Left lung (tissue), 14 donors: ENCODE measurements at places on chromosomes 2 and 18. TPM values are rescaled to one million over a fixed set of nuclear protein-coding genes. Genes with fewer than 3 reads are reported as not detected.
A peak's percentile ranks its signal among the peaks of the same experiment; 100 is the strongest.

TBC1D8 gene
- 22.1 TPM for total RNA-seq

HAAO gene
- 6.2 TPM for total RNA-seq

TMEM214 gene
- 84.6 TPM for total RNA-seq

KCNG2 gene
- 1.1 TPM for total RNA-seq

ACTG2 gene
- 156 TPM for total RNA-seq

COPS7B gene
- 26.0 TPM for total RNA-seq

EML6 gene
- 0.73 TPM for total RNA-seq

UPP2 gene
- total RNA-seq: not detected

GRCh38 chr2:181065458-181065857, 85.1 kb downstream of the UBE2E3 start:
- no peak overlapping the region for H3K27ac ChIP-seq
- H3K36me3 ChIP-seq: no peaks in the 10 kb centered on the region
- no peak for DNase-seq
- no peaks in the 10 kb centered on the region for H3K4me1 ChIP-seq
- no peak overlapping the region for H3K4me3 ChIP-seq

- H3K4me3 ChIP-seq: no peak overlapping the region
- no peak overlapping the region for H3K27ac ChIP-seq
- H3K36me3 ChIP-seq: no peaks in the 10 kb centered on the region
- H3K27me3 ChIP-seq: peaks cover 13% of the 10 kb centered on the region
These were observed 6.8 kb upstream of the GREB1 start for GRCh38 chr2:11527001-11527400.

GRCh38 chr18:10748641-10749040, 222.8 kb downstream of the NAPG start:
- no peak overlapping the region for H3K4me3 ChIP-seq
- no peak overlapping the region for H3K27ac ChIP-seq
- H3K27me3 ChIP-seq: peaks cover 7% of the 10 kb centered on the region

DNA sequence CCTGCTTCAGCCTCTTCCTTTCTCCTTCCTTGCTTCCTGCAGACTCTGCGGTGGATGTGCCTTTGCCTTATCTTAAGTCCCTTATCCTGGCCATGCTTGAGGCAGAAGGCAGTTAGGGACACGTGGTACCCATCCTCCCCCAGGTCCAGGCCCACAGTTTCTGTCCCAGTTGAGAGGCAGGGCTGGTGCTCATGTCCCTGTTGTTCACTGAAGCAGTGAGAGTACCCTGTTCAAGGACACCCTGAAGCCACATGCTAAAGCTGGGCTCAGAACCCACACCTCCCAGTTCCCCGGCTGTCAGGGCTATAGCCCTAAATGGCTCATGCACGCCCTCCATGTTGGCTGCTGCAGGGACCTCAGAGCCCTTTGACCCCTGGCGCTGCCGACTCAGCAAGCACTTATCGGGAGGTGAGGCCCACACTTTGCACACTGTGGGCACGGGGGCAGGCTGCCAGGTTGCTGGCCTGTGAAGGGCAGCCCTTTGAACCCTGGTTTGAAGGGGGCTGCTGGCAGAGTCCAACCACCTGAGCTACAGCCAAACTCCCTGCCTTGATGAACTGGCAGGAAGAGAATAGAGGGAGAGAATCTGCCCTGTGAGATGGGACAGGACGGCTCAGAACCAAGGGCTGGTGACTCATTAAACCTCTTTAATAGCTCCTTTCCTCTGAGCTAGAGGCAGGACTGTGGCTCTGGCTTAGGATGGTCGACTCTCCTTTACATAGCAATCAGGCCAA, 6.3 kb downstream of the KHK start:
- H3K27me3 ChIP-seq: no peaks in the 10 kb centered on the region
- no peak overlapping the region for H3K27ac ChIP-seq
- no peaks in the 10 kb centered on the region for H3K36me3 ChIP-seq

- no peak overlapping the region for H3K4me3 ChIP-seq
- no peaks in the 10 kb centered on the region for H3K4me1 ChIP-seq
- H3K36me3 ChIP-seq: no peaks in the 10 kb centered on the region
- H3K27ac ChIP-seq: no peak overlapping the region
These were observed 100.8 kb downstream of the EPC2 start for GRCh38 chr2:148745151-148745851.

- no peak overlapping the region for H3K27ac ChIP-seq
- no peaks in the 10 kb centered on the region for H3K27me3 ChIP-seq
- no peak for DNase-seq
- H3K4me3 ChIP-seq: no peak overlapping the region
- peaks cover 10% of the 10 kb centered on the region for H3K4me1 ChIP-seq
These were observed 40.7 kb downstream of the TMEM163 start for GRCh38 chr2:134677856-134678756.

GRCh38 chr2:240956171-240956934, 42.1 kb upstream of the SNED1 start:
- H3K36me3 ChIP-seq: no peaks in the 10 kb centered on the region
- peaks cover 13% of the 10 kb centered on the region for H3K27me3 ChIP-seq
- H3K27ac ChIP-seq: no peak overlapping the region
- H3K4me3 ChIP-seq: no peak overlapping the region
- peak; percentile 65 for DNase-seq

GRCh38 chr18:60469387-60470100, 97.0 kb upstream of the MC4R start:
- no peak overlapping the region for H3K27ac ChIP-seq
- DNase-seq: peak; percentile 13
- H3K36me3 ChIP-seq: no peaks in the 10 kb centered on the region
- no peak overlapping the region for H3K4me3 ChIP-seq

GRCh38 chr2:203583701-203584100, 48.6 kb upstream of the RAPH1 start:
- peaks cover 26% of the 10 kb centered on the region for H3K4me1 ChIP-seq
- peak overlapping the region; percentile 2 for H3K27ac ChIP-seq
- no peak for DNase-seq
- no peaks in the 10 kb centered on the region for H3K36me3 ChIP-seq

- H3K27ac ChIP-seq: peak overlapping the region; percentile 96
- DNase-seq: no peak
- peaks cover 18% of the 10 kb centered on the region for H3K4me1 ChIP-seq
- H3K4me3 ChIP-seq: peak overlapping the region; percentile 94
These were observed 922 bp downstream of the HS1BP3 start for GRCh38 chr2:20649976-20650375.

DNA sequence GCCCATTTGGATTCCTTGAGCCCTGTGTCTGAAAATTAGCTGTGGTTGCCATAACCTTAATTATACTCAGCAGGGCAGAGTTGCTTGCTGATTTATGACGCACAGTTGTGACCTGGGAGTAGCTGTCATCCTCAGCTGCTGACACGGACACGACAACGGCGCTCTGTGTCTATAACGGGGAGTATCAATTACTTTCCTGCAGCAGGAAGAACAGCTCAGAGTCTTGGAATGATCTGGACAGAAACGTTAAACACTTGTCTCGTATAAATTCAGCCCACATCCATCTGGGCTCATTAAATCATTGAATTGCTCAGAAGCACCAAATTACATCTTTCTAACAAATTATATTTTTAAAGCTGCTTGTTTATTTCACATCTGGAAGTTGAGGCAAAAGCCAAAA, 116.3 kb downstream of the SEPTIN10 start:
- H3K4me3 ChIP-seq: no peak overlapping the region
- no peak overlapping the region for H3K27ac ChIP-seq
- H3K27me3 ChIP-seq: no peaks in the 10 kb centered on the region
- no peak for DNase-seq
- peaks cover 15% of the 10 kb centered on the region for H3K4me1 ChIP-seq
- no peaks in the 10 kb centered on the region for H3K36me3 ChIP-seq

DNA sequence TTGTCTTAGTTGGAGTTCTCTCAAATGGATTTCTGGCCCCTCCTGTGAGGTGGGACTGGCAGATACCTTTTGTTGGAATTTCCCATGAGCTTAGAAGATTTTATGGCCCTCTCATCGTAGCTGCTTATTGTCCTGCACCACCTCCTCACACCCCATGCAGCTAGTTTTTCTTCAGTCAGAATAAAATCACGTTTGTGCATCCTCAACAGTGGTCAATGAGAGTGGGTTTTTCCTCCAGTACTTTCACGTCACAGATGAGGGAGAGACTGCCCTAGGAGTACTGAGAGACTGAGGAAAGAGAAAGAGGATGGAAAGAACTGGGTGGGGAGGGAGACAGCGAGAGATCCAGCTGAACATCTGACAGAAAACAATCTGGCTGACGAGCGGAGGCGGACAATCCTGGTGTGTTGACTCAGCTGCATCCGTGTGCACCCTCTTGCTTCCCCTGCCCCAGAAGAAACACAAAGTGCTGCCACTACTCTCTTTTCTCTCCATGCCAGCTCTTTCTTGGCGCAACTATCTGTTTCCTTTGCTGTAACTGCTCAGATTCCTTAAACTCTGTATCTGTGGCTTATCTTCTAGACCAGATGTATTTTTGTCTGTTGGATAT, 7.4 kb downstream of the RAPGEF4 start:
- peaks cover 18% of the 10 kb centered on the region for H3K27me3 ChIP-seq
- H3K36me3 ChIP-seq: no peaks in the 10 kb centered on the region
- H3K4me3 ChIP-seq: no peak overlapping the region
- H3K27ac ChIP-seq: no peak overlapping the region

GRCh38 chr2:173968551-173968950, 3.4 kb upstream of the SP3 start:
- H3K4me1 ChIP-seq: peaks cover 5% of the 10 kb centered on the region
- no peaks in the 10 kb centered on the region for H3K36me3 ChIP-seq
- H3K27me3 ChIP-seq: no peaks in the 10 kb centered on the region
- no peak for DNase-seq

DNA sequence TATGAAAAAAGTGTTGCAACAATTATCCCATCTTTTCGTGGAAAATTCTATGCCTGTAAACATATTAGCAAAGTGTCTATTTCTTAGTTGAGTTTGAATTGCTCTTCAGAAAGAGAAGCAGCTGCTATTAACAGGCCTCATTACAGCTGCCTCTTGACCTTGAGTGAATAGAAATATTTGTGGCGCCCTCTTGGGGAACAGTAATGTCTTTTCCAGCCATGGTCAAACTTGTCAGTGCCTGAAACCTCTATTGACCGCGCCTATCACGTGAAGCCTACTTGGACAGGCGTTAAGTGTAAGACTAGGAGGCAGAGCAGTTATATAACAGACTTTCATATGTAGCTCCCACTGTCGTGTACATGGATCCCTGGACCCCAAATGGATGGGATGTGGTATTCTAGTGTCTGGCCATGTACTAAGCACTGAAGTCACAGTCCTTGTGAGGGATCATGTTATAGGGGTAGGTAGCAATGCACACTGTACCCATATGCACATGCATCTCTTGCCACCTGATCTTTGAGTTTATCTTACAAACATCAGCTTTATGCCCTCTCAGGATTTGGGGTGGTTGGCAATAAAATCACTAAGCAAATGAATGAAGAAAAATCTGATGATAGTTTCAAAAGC, 245.0 kb downstream of the PTGR3 start:
- no peaks in the 10 kb centered on the region for H3K36me3 ChIP-seq
- no peak overlapping the region for H3K27ac ChIP-seq
- no peaks in the 10 kb centered on the region for H3K27me3 ChIP-seq

DNA sequence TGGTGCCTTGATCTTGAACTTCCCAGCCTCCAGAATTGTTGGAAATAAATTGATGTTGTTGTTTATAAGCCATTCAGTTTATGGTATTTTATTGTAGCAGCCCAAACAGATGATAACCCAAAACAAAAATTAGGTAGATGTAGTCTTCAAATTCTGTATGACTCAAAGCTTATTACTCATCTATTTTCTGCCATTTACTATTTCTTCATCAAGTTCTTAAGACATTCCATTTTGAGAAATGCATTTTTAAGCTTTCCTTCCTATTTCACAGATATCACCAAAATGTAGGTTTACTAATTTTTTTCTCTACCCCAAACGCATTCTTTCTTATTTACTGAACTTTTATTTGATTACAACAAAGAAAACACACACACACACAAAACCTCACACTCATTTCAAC, 148.2 kb downstream of the RND3 start:
- H3K36me3 ChIP-seq: no peaks in the 10 kb centered on the region
- H3K27ac ChIP-seq: no peak overlapping the region
- no peaks in the 10 kb centered on the region for H3K4me1 ChIP-seq
- no peaks in the 10 kb centered on the region for H3K27me3 ChIP-seq
- H3K4me3 ChIP-seq: no peak overlapping the region
- no peak for DNase-seq

GRCh38 chr2:15582710-15583357, 8.8 kb upstream of the DDX1 start:
- no peak overlapping the region for H3K4me3 ChIP-seq
- DNase-seq: no peak
- H3K36me3 ChIP-seq: no peaks in the 10 kb centered on the region
- H3K27me3 ChIP-seq: no peaks in the 10 kb centered on the region

- peaks cover 44% of the 10 kb centered on the region for H3K4me1 ChIP-seq
- H3K27ac ChIP-seq: peak overlapping the region; percentile 39
- no peaks in the 10 kb centered on the region for H3K36me3 ChIP-seq
- H3K4me3 ChIP-seq: no peak overlapping the region
- H3K27me3 ChIP-seq: no peaks in the 10 kb centered on the region
These were observed 46.2 kb downstream of the MEIS1 start for GRCh38 chr2:66481100-66481549.

GRCh38 chr2:134468776-134469175, 214.9 kb downstream of the MGAT5 start:
- no peaks in the 10 kb centered on the region for H3K36me3 ChIP-seq
- DNase-seq: no peak
- no peaks in the 10 kb centered on the region for H3K27me3 ChIP-seq
- H3K4me3 ChIP-seq: no peak overlapping the region

DNA sequence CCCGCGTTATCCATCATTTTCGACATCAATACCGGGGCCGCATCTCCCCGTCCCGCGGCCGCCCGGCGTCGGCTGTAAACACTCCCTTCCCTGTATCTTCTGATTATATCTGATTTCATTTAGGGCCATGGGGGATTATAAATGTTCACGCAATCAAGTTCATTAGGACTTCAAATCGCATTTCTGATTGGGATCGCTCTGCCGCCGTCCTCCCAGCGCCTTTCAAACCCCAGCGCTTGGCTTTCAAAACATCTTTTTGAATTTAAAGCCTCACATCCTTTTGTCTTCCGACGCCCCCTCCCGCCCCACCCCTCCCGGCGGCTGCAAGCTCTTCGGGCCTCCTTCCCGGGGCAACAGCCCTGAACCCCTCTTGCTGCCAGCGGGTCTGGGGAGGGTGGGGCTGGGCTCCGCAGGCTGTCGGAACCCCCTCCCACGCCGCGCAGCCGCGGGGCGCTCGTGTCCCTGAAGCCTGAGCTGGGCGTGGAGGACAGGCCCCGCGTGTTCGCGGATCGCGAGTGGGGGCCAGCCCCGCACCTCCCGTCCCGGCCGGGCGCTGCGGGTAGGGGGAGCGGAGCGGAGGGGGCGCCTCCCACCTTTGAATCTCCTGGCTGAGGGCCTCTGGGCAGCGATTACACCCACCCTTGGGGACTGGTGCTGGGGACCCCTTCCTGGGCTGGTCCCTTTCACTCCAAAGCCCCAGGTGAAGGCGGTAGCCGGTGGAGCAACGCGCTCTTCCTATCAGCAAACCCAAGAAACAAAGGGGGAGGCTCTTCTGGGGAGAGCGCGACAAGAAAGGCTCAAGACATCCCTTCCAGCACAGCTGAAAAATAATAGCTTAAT, 11.3 kb upstream of the GBX2 start:
- H3K27me3 ChIP-seq: peaks cover 94% of the 10 kb centered on the region
- no peak overlapping the region for H3K4me3 ChIP-seq
- no peak overlapping the region for H3K27ac ChIP-seq
- H3K36me3 ChIP-seq: no peaks in the 10 kb centered on the region
- no peak for DNase-seq
